ENCODE measurements at places on chromosomes 11 and 22.

GRCh38 chr11:94673951-94674491 is 94.1 kb upstream of the AMOTL1 start:
- no peak for DNase-seq

DNA sequence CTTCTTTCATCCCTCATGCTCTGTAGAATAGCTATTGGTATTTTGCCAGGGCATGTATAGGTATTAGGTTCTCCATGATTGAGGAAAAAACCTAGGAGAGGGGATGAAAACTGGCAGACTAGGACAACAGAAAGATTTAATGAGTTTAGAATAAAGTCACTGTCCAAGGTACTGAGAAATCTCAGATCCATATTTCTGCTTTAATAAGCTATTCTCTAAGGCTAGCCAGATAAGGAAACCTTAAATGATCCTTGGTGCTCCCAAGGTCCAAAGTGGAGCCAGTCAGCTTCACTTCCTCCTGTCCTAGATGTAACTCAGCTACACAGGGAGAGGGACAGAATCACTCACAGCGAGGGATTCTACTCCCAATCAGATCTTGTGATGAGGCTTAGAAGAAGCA is 13.7 kb upstream of the CSNK2A3 start:
- DNase-seq, result no peak

DNA sequence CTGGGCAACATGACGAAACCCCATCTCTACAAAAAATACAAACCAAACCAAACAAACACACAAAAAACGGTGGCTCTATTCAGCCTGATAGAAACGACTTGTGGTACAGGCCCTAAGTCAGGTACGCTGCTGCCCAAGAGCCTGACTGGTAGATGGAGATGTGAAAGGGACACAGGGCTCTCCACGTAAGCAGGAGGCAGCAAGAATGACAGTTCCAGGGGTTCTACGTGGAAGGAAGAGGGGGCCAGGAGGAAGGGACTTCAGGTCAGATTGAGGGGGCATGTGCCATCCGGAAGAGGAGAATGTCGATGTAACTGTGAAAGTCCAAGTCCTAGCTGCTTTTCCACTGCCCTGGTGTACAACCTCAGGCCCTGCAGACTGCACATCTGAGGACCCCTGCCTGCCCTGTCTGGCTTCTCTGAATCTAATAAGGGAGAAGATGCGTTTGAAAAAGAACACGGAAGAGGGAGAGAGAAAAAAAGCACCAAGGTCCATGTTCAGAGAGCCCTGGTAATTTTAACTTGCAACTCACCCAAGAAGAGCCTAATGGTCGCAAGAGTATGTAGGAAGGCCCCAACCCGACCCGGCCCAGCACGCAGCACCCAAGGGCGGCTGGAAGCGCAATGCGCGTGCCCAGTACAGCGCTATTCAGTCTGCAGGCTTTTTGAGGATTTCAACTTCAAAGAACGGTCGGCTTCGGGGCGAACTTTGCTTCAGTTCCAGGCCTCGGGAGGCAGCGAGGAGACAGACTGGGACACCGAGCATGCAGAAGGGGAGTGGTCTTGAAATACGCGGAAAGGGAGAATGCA is 909 bp upstream of the ZNRD2 start:
- DNase-seq, result no peak

GRCh38 chr22:43515902-43516301 is 104.1 kb downstream of the MPPED1 start:
- no peak for DNase-seq

DNA sequence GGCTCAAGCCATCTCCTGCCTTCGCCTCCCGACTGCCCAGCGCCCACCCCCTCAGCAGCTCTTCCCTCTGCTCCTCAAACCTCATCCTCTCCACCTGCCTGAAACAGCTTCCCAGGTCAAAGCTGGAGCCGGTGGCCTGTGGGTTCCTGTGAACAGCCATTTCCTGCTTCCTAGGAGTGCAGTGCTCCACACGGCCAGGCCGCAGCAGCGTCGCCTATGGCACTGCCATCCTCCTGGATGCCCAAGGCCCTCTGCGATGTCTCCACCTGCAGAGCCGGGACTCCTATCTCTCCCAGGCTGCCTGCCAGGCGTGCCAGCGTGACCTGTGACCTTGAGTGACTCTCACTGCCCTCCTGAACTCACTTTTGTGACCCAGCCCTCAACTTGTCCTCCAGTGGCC is 24.6 kb downstream of the PPM1F start:
- DNase-seq, result no peak

DNA sequence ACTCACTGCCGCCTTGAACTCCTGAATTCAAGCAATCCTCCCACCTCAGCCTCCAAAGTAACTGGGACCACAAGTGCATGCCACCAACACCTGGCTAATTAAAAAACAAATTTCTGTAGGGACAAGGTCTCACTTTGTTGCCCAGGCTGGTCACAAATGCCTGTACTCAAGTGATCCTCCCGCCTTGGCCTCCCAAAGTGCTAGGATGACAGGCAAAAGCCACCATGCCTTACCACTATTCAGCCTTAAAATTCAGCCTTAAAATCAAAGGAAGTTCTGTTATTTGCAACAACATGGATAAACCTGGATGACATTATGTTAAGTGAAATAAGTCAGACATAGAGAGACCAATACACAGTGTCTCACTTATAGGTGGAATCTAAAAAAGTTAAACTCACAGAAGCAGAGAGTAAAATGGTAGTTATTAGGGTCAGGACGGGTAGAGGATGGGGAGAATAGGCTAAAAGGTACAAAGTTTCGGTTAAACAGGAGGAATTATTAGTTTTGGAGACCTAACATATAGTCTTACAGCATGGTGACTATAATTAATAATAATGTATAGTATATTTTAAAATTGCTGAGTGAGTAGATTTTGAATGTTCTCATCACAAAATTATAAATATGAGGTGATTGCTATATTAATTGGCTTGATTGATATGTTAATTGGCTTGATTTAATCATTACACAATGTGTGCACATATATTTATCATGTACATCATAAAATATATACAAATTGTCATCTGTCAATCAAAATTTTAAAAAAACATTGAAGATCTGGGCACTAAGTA is 6.2 kb upstream of the ZNF280A start:
- no peak for DNase-seq

- no peak for DNase-seq
Observed at GRCh38 chr11:10823152-10823579, 14.4 kb upstream of the EIF4G2 start.

- no peak for DNase-seq
Observed at GRCh38 chr11:31445621-31446020, 63.8 kb downstream of the IMMP1L start.

DNA sequence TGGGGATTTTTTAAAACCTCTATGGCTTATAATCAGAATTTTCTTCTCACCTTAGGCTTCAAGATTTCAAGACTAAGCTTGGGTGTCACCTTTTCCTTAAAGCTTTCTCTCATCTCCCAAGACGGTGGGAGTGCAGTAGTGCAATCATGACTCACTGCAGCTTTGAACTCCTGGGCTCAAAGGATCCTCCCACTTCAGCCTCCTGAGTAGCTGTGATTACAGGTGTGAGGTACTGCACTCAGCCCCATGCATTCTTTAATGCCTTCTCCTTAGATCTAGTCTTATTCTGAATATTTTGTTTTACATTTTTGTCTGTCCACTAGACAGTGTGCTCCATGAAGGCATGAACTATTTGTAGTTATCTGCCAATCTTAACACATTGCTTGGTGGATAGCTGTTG is 55.7 kb upstream of the FAT3 start:
- no peak for DNase-seq

DNA sequence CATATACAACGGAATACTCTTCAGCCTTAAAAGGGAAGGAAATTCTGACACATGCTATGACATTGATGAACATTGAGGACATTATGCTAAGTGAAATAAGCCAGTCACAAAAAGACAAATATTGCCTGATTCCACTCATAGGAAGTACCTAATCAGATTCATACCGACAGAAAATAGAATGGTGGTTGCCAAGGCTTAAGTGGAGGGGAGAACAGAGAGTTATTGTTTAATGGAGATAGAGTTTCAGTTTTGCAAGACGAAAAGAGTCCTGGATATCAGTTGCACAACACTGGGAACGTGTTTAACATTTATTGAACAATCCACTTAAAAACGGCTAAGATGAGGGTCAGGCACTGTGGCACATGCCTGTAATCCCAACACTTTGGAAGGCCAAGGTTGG is 45.6 kb upstream of the HIPK3 start:
- no peak for DNase-seq

DNA sequence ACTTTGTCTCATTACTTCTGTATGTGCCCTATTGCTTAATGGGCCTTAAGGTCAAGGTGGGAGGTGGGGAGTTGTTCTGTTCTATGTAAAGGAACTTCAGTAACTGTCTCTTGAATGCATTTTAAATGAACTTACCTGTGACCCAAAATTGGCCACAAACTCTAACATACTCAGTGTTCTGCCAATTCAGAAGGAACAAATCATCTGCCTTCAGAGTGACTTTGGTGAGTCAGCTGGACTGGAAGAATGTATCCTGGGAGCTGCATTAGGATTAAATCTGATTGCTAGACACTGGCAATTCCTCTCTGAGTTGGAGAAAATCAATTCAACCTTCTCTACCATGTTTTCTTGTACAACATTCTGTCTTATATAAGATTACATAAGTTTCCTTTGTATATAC is 1104.8 kb downstream of the DLG2 start:
- DNase-seq, result no peak

DNA sequence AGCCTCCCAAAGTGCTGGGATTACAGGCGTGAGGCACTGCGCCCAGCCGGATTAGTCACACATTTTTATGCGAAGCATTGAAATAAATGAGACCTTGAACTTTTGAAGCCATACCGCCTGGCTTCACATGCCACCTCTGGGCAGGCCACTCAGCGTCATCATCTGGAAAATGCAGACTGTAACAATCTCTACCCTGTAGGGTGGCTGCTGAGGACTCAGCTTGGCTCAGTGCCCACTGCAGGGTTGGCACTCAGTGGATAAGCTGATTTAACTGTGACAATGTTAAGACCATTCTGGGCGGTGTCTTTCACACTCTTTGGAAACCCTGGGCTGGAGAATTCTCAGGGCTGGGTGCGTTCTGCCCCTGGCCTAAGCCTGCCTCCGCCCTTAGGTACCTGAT is 8.5 kb downstream of the SH3BP1 start:
- DNase-seq, result no peak

GRCh38 chr11:111512296-111513239 is at the start of gene BTG4:
TSS of gene BTG4 (minus strand) at chr11:111512386. CDS start at chr11:111498776, 13,610 bp downstream.
- no peak for DNase-seq

DNA sequence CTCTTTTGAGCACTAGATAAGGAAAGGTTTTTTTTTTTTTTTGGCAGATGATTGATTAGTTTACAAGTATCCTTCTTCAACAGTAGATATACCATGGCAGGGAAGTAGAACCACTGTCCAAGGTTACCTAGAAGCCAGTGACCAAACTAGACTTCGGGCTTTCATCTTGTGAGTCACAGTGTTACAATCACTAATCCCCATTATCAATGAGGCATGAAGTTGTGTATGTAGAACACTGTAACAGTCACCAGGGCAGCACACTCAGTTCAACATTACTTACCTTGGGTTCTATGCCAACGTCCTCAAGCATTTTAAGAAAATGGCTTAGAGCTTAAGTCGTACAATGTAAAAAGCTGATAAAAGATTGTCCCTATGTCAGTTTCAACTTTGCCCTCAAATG is 430.9 kb downstream of the ETS1 start:
- DNase-seq, result no peak

- no peak for DNase-seq
Observed at GRCh38 chr22:50206599-50206998, 5.8 kb downstream of the SELENOO start.

DNA sequence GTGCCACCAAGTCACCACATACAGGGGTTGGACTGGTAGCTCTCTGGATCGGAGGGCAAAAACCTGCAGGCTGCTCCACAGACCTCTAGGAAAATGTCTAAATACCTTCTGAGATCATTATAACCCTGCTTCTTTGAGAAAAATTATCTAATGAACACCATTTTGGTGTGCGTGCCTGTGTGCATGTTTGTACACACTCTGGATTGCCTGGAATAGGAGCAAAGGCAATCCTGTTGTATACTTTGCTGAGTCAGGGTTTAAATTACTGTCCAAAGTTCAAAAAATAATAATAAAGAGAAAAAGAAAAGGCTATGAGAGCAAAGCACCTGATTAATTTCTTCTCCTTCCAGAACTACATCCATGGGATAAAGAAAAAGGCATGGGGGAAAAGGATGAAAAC is 11.0 kb downstream of the JAML start:
- DNase-seq, result no peak

DNA sequence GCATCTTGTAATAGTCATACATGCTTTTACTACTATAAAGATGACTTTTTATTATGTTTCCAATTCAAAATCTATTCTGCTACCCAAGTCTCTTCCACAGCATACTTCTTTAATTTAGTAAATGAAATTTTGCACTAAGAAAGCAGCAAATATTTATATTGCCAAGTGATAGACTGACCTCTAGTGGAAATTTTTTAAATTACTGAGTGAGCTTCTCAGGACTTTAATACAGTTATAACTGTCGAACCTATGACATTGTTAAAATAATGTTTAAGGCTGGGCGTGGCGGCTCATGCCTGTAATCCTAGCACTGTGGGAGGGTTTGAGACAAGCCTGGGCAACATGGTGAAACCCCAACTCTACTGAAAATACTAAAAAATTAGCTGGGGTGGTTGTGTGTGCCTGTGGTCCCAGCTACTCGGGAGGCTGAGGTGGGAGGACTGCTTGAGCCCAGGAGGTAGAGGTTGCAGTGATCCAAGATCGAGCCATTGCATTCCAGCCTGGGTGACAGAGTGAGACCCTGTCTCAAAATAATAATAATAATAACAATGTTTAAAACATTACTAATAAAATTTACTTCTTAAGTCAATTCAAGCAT is 27.3 kb downstream of the STK33 start:
- DNase-seq, result no peak
